AML-193 (cell line): ENCODE measurements at places on chromosomes 2 and 18.

DNA sequence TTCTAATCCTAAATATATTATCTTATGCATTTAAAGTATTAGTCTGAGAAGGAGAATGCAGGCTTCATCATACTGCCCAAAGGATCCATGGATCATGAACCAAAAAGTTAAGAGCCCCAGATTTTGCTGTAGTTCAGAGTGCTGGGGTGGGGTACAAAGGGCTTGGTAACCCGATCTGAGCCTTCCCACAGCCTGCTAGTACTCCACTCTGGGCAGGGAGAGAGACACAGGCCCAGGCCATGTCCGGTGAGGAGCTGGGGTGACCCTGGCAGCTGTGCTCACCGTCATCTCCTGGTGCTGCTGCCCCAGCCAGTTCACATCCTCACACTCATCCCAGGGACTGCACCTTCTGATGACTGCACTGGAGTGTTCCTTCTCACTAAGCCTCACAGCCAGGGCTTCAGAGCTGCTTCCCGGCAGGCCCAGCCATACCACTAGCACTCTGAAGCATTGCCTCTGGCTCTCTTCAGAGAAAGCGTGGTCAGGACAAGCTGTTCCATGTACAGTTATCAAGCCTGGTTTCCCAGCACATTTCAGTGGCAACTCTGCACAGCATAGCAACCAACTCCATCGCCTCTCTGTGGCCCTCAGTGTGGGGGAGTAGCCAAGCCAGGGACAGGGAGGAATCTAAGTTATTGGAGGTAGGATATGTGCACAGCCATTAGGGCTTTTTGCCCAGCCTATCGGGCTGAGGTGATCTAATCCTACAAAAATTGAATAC, 189.0 kb upstream of the CTAGE1 start:
- no peak for DNase-seq

- DNase-seq = no peak
These were observed 86.6 kb downstream of the ITGB1BP1 start for GRCh38 chr2:9336576-9337314.

- DNase-seq = no peak
These were observed 181.9 kb upstream of the NRXN1 start for GRCh38 chr2:51213826-51214225.

DNA sequence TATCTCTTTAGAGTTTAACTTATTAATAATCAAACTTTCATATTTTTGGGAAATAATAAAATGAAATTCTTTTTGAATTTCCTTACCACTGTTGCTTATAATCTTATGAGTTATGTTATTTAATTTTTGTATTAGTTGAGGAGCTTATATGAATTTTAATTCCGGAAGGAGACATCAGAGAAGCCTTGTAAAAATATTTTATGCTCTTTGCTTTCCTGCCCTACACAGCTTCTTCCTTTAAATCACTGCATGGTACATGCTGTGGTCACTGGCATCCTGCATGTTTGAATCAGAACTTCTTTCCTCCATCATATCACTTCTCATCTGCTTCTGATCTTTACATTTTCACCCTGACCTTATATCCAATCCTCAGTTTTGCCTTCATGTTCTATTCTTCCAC, 266.7 kb upstream of the ZSWIM2 start:
- DNase-seq = no peak

DNA sequence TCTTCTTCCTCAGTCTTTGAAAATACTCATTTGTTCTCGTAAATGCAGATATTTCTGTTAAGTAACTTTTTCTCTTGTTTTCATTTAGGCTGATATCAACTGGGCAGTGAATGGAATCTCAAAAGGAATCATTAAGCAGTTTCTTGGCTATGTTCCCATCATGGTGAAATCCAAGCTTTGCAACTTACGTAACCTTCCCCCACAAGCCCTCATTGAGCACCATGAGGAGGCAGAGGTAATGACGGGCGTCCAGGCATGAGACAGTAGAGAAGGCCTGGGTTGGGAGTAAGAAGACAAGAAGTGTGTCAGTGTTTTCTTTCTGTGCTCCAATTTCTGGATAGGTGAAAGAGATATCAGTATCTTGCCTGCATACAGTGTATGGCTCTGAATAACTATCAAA, 5.1 kb downstream of the POLR1B start:
- DNase-seq = peak; percentile 59

- no peak for DNase-seq
These were observed 60.1 kb upstream of the IL1RL1 start for GRCh38 chr2:102251042-102251848.
